ENCODE measurements at places on chromosomes 1 and 21.

DNA sequence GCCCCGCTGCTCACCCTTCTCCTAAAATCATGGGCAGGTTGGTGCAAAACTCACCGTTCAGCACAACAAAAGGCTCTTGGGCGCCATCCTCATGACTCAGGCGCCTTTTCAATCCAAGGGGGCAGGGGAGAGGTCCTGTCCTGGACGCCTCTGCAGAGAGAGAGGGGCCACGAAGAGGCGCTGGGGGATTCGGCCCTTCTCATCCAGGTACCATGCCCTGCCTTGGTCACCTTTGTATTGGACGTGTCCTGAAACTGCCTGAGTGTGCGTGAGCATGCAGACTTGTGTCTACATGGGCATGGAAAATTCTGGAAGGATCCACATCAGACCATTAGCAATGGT is 53.5 kb downstream of the SLC37A1 start:
- no peak overlapping the region for H3K27ac ChIP-seq
- H3K36me3 ChIP-seq, result no peaks in the 10 kb centered on the region
- no peaks in the 10 kb centered on the region for H3K27me3 ChIP-seq
- H3K4me3 ChIP-seq, result no peak overlapping the region
- DNase-seq, result no peak

DNA sequence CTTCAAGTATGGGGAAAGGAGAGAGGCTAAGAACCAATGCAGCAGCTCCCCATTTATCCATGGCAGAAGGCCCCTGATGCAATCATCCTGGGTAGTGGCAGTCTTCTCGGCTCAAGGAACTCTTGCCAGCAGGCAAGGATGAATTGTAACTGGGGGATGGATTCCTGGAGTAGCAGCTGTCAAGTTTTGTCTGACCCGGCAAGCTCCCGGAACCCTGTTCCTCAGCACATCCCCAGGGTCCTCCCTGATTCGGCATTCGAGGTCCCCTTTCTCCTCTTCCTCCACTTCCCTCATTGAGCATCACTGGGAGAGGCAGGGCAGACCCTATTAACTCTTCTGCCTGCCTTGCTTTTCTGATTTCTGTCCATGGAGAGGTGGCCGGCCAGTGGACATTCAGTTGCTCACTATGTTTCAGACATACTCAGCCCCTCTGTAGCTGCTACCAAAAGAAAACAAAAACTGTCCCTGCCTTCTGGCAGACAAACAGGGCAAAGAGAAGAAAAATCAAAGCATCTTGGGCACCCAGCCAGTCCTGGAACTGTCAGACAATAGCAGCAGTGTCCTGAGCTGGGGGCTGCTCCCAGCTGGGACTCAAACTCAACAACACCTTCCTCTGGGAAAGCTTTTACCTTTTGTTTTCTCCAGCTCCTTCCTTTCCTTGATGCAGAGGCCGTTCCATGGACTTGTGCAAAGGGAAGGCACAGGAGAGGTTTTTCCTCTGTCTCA is 5.6 kb upstream of the PTCH2 start:
- H3K4me3 ChIP-seq, result no peak overlapping the region
- DNase-seq, result no peak
- no peak overlapping the region for H3K27ac ChIP-seq
- peaks cover 12% of the 10 kb centered on the region for H3K4me1 ChIP-seq

DNA sequence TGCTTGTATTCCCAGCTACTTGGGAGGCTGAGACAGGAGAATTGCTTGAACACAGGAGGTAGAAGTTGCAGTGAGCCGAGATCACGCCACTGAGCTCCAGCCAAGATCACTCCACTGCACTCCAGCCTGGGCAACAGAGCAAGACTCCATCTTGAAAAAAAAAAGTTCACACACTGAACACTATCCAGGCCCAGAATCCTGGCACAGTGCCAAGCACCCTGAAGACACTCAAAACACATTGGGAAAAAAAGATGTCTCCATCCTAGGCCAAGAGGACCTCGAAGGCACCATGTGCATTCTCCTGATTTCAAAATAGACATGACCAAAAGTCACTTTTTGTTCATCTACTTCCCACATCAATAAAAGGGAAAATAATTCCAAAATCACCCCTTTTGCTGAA is 38.7 kb downstream of the SLC9A1 start:
- H3K27me3 ChIP-seq, result no peaks in the 10 kb centered on the region
- no peaks in the 10 kb centered on the region for H3K4me1 ChIP-seq
- DNase-seq, result no peak
- H3K36me3 ChIP-seq, result peaks cover 10% of the 10 kb centered on the region
- no peak overlapping the region for H3K27ac ChIP-seq
- no peak overlapping the region for H3K4me3 ChIP-seq

GRCh38 chr1:216599851-216600250 is 123.4 kb downstream of the ESRRG start:
- no peaks in the 10 kb centered on the region for H3K36me3 ChIP-seq
- peaks cover 13% of the 10 kb centered on the region for H3K4me1 ChIP-seq
- no peaks in the 10 kb centered on the region for H3K27me3 ChIP-seq

GRCh38 chr1:45001011-45001481 is 10.1 kb downstream of the HECTD3 start:
- DNase-seq, result no peak
- H3K4me1 ChIP-seq, result no peaks in the 10 kb centered on the region
- no peaks in the 10 kb centered on the region for H3K27me3 ChIP-seq
- no peak overlapping the region for H3K4me3 ChIP-seq
